Karpas-422 (cell line): ENCODE measurements at places on chromosomes 2 and 18. TPM values are rescaled to one million over a fixed set of nuclear protein-coding genes. Genes with fewer than 3 reads are reported as not detected.

DNA sequence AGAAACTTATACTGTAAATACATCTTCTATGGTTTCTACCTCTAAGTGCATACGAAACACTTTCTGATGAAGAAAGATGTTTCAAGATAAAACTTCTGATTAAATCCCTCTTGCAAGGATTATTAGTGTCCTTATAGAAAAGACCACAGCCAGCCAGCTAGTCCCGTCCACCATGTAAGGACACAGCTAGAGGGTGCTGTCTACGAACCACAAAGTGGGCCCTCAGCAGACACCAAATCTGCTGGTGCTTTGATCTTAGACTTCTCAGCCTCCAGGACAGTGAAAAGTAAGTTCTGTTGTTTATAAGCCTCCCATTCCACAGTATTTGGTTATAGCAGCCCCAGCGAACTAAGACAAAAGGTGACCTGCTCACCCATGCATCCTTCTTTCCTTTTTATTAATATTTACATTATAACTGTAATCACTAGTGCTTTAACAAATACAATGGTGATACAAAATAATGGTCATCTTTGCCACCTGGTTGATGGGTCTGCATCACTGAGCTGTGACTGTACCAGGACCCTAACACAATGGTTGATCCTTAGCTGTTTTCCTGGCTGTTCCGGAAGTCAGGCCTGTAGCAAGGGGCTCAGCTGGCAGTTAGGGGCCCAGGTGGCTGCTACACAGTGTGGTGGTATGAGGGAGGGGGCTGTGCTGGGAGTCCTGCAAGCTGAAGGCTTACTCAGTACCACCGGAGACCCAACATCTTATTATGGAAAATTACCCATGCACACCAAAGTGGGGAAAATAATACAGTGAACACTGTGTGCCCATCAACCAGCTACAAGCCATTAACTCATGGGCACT lies 108.5 kb upstream of the SMAD7 start:
- peaks cover 9% of the 10 kb centered on the region for H3K4me1 ChIP-seq
- H3K4me3 ChIP-seq, result no peak overlapping the region
- no peaks in the 10 kb centered on the region for H3K36me3 ChIP-seq
- peak; percentile 54 for DNase-seq

DNA sequence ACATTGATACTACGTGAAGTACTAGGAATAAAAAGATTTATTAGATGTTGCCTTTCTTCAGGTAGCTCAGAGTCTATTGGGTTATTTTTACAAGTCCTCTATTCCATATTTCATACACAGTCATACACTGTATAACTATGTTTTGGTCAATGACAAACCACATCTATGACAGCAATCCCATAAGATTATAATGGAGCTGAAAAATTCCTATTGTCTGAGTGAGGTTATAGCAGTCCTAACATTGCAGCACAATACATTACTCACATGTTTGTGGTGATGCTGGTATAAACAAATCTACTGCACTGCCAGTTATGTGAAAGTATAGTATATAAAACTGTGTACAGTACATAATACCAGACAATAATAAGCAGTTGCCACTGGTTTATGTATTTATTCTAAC lies 595.1 kb downstream of the MBD2 start:
- no peaks in the 10 kb centered on the region for H3K4me1 ChIP-seq
- no peak for DNase-seq
- H3K27ac ChIP-seq, result no peak overlapping the region
- no peaks in the 10 kb centered on the region for H3K27me3 ChIP-seq

DNA sequence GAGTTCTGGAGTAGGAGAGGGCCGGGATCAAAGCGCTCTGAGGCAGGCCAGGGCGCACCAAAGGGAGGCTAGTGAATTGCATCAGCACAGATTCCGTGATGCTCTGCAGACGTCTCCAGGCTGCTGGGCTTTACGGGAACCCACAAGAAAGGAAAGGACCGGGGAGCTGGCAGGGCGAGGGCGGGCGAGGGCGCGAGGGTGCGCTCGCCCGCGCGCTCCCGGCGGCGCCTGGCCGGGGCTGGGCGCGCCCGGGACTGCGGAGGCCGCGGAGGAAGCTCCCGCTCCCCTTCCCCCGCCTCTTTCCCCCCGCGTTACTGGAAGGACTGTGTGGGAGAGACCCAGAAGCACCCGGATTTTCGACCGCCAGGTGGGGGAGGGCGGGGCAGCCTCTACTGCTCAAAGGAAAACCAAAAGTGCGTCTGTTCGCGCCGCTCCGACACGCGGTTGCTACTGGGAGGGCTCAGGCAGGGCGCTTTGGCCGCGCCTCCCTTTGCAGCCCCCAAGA lies 2.4 kb upstream of the FOSL2 start:
- peak overlapping the region; percentile 63 for H3K4me3 ChIP-seq
- DNase-seq, result peak; percentile 75
- H3K4me1 ChIP-seq, result peaks cover 28% of the 10 kb centered on the region
- no peaks in the 10 kb centered on the region for H3K36me3 ChIP-seq

The IHH gene
- not detected in 2 replicates for total RNA-seq

DNA sequence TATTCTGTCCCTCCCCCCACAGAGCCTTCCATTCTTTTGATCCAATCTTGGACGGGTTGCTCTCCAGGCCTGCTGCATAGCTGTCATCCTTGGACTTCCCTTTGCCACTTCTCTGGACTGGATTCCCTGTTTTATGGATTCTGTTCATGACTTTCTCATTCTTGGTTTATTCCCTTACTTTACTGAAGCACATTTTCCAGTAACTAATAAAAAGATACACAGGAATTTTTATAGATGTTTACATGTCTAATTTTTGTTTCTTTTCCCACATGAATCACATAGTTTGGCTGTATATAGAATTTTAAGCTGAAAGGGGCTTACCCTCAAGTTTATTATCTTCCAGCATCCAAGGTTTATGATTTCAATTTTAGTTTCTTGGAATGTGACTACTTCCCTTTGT lies 37.9 kb downstream of the GDF7 start:
- H3K36me3 ChIP-seq, result no peaks in the 10 kb centered on the region
- no peak for DNase-seq
- H3K4me1 ChIP-seq, result peaks cover 13% of the 10 kb centered on the region
- no peak overlapping the region for H3K27ac ChIP-seq

The UGT1A10 gene
- total RNA-seq, result 0.11 and 0.14 TPM in 2 replicates
